ENCODE measurements at places on chromosomes 5 and 9.
A peak's percentile ranks its signal among the peaks of the same experiment; 100 is the strongest.

DNA sequence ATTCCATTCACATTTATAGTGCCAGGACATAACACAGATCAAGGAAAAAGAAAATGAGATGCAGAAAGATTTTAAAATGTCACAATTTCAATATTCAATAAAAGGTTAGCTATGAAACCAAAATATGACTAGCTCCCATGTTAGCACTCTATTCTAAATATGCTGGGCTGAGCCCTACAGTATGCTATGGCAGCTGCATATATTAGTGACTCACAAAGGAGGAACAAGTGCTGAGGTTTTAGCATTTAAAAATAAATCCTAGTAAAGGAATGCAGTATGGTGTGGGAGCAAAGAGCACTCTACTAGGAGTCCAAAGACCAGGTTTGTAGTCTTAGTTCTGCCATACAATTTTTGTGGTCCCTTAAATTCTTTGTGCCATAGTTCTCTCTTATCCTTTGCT lies 118.4 kb downstream of the OXCT1 start:
- H3K36me3 ChIP-seq = peaks cover 28% of the 10 kb centered on the region
- no peaks in the 10 kb centered on the region for H3K4me1 ChIP-seq
- no peak for DNase-seq
- no peak overlapping the region for H3K27ac ChIP-seq
- H3K27me3 ChIP-seq = no peaks in the 10 kb centered on the region
- H3K4me3 ChIP-seq = no peak overlapping the region

GRCh38 chr5:112210430-112211005 lies 208.6 kb downstream of the EPB41L4A start:
- H3K27me3 ChIP-seq = peaks cover 7% of the 10 kb centered on the region
- no peak for DNase-seq
- no peak overlapping the region for H3K27ac ChIP-seq
- no peaks in the 10 kb centered on the region for H3K4me1 ChIP-seq
- no peak overlapping the region for H3K4me3 ChIP-seq
- H3K36me3 ChIP-seq = no peaks in the 10 kb centered on the region

DNA sequence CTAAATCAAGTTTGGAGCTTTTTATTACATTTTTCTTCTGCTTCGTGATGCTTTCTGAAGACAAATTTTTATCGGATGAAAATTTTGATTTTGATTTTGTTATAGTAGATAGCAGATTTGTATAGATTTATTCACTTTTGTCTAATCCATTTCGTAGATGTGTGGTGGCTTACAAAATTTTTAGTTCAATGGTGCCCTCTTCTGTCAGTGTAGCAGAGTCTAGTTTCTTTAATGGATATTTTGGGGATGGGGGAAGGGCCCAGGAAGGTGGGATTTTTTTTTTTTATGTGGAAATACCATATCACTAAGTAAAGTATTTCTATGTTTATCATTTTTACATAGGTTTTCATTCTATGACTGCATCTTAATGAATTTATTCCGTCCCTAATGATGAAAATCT lies 259.9 kb upstream of the TARS1 start:
- H3K27me3 ChIP-seq = no peaks in the 10 kb centered on the region
- H3K4me1 ChIP-seq = peaks cover 2% of the 10 kb centered on the region
- no peak for DNase-seq
- H3K36me3 ChIP-seq = no peaks in the 10 kb centered on the region
- H3K4me3 ChIP-seq = no peak overlapping the region

DNA sequence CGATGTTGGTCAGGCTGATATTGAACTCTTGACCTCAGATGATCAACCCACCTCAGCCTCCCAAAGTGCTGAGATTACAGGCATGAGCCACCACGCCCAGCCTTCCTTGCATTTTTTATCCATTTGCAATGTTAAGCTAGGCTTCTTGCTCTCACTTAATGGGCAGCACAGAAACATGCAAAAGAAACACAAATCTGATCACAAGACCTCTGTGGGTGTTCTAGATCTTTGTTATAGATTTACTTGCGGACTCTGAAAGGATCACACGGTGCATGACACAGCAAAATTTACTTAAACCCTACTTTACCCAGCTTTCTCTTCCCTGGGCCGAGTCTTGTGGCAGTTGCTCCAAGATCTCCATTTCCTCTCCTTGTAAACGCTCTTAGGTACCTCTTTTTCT lies 71.3 kb downstream of the PSAT1 start:
- H3K27ac ChIP-seq = no peak overlapping the region
- H3K27me3 ChIP-seq = peaks cover 7% of the 10 kb centered on the region
- no peaks in the 10 kb centered on the region for H3K36me3 ChIP-seq
- no peak overlapping the region for H3K4me3 ChIP-seq

DNA sequence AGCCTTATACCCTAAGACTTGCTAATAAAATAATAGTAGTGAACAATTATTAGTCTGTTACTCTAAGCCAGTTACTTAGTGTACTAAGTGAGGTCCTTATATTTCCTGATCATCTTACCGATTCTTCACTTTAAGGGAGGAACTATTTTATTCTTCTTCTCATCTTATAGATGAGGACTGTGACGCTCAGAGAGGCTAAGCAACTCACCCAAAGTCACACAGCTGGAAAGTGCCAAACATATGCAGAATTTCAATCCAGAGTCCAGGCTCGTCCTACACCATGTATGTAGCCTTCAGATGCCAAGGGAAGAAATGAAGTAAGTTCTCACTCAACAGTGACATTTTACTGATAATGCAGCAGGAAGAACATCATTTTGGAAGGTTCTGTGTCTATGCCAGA lies 34.4 kb upstream of the ARAP3 start:
- no peaks in the 10 kb centered on the region for H3K4me1 ChIP-seq
- no peaks in the 10 kb centered on the region for H3K36me3 ChIP-seq
- no peak for DNase-seq
- H3K4me3 ChIP-seq = no peak overlapping the region

DNA sequence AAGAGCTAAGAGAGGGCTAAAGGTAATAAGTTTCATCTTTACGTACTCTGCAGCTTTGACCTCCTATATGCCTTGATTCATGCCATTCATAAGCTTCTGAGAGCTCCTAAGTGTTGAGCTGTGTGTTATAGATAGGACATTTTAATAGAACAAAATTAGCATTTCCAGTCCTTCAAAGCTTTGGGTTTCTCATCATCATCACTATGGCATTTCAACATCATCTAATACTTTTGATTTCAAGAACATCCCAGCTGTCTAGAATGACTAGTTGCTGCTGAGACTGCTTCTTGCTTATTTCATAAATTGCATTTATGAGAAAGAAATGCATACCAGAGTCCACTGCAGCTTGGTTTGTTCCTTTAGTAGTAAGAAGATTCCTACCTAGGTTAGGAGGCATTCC lies 201.7 kb downstream of the SGCD start:
- no peak overlapping the region for H3K4me3 ChIP-seq
- H3K4me1 ChIP-seq = no peaks in the 10 kb centered on the region
- no peak overlapping the region for H3K27ac ChIP-seq
- no peaks in the 10 kb centered on the region for H3K36me3 ChIP-seq
- no peaks in the 10 kb centered on the region for H3K27me3 ChIP-seq

GRCh38 chr5:21806943-21807342 lies 1046.2 kb downstream of the CDH12 start:
- H3K4me3 ChIP-seq = no peak overlapping the region
- H3K36me3 ChIP-seq = no peaks in the 10 kb centered on the region
- no peaks in the 10 kb centered on the region for H3K27me3 ChIP-seq
- DNase-seq = no peak
- H3K27ac ChIP-seq = no peak overlapping the region
- H3K4me1 ChIP-seq = no peaks in the 10 kb centered on the region

GRCh38 chr5:133565993-133566392 lies 46.3 kb downstream of the FSTL4 start:
- peaks cover 4% of the 10 kb centered on the region for H3K4me1 ChIP-seq
- peak; percentile 59 for DNase-seq
- H3K36me3 ChIP-seq = no peaks in the 10 kb centered on the region
- H3K27me3 ChIP-seq = peaks cover 27% of the 10 kb centered on the region
- H3K4me3 ChIP-seq = no peak overlapping the region

DNA sequence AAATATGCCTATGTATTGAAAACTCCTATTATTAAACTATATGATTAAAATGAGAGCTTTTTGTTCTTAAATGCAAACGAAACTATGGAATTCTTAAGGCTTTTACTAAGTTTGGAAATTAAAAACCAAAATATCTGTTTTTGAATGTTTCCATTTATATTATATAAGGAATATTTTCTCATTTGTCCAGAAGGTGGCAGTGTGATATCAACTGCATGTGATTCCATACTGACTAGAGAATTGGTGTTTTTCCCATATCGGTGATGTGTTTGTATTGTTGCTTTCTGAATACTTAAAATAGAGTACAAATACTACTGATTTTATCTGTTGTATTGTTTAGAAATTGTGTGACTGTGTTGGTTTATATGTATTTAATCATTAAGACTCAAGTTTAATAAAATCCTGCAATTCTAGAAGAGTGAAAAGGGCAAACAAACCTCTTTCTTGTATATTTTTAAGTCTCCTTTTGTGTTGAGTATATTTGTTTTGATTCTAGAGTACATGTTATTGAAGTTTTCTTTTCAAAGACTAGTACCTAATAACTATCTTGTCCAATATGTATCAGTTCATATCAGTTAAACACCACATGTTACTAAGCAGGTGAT lies 320.8 kb downstream of the CCDC171 start:
- no peak for DNase-seq
- no peak overlapping the region for H3K4me3 ChIP-seq
- no peaks in the 10 kb centered on the region for H3K4me1 ChIP-seq
- H3K27ac ChIP-seq = no peak overlapping the region

- no peak for DNase-seq
- no peaks in the 10 kb centered on the region for H3K27me3 ChIP-seq
- no peaks in the 10 kb centered on the region for H3K36me3 ChIP-seq
- no peak overlapping the region for H3K4me3 ChIP-seq
- H3K27ac ChIP-seq = no peak overlapping the region
Observed at GRCh38 chr9:84174486-84174885, 166.1 kb downstream of the SLC28A3 start.

GRCh38 chr9:130763331-130764171 lies 70.0 kb downstream of the EXOSC2 start:
- H3K4me1 ChIP-seq = peaks cover 46% of the 10 kb centered on the region
- no peak overlapping the region for H3K27ac ChIP-seq
- peaks cover 2% of the 10 kb centered on the region for H3K36me3 ChIP-seq
- no peak overlapping the region for H3K4me3 ChIP-seq
- H3K27me3 ChIP-seq = no peaks in the 10 kb centered on the region

GRCh38 chr5:124869426-124870033 lies 123.1 kb upstream of the ZNF608 start:
- no peak for DNase-seq
- H3K27me3 ChIP-seq = peaks cover 3% of the 10 kb centered on the region
- peaks cover 19% of the 10 kb centered on the region for H3K4me1 ChIP-seq

DNA sequence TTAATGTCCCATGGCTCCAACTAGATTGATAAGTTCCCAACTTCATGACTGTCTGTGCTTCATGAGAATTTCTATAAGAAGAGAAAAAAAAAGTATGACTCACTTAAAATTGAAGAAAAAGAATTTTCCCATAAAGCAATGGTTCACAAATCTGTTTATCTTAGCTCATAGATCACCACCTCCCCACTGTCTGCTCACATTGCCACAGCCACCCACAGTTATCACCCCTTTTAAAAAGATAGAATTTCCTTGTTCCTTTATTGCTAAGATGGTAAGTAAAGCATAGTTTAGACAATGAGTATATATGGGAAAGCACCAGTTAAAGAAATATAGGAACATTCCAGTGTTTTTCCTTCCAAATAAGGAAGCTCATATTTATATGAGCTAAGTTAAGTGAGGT lies 67.1 kb downstream of the ALDH7A1 start:
- no peak overlapping the region for H3K4me3 ChIP-seq
- H3K27me3 ChIP-seq = peaks cover 5% of the 10 kb centered on the region
- H3K4me1 ChIP-seq = no peaks in the 10 kb centered on the region
- no peak overlapping the region for H3K27ac ChIP-seq
- H3K36me3 ChIP-seq = no peaks in the 10 kb centered on the region

DNA sequence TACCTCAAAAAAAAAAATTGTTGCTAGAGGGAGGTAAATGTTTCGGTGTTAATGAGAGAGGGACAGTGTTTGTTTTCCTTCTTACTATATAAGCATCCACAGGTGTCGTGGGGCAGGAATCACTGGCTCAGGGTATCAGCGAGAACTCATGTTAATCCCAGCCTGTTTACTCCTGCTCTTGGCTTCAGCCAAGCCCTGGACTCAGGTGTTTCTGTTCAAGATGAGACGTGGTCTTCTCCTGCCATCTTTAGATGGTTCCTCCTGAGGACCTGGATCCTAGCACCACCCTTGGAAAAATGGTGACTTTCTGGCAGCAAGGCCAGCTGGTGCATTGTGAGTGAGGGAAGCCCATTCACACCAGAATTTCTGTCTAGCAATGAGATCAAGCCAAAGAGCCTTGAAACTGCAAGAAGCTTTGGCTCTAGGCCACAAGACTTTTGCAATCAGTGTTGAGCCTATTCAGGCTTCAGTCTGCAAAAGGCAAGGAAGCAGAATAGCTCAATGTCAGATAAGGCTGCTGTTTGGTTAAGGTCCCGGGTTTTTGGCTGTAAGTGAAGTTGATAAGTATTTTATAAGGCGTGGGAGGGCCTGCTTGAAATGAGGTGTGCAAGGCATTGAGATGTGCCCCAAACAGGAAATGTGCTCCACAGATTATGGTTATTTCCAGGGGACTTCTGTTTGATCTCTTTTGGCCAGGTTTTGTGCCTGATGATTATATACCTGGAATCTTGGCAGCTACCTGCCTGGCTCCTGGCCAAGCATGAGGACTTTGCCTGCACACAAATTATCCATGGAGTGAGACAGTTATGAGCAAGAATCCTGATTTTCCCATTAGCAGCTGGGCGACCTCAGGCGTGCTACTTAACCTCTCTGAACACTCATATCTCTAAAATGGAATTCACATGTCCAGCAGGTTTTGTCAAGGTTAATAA lies 99.8 kb downstream of the TENT4A start:
- no peaks in the 10 kb centered on the region for H3K36me3 ChIP-seq
- H3K27me3 ChIP-seq = peaks cover 4% of the 10 kb centered on the region
- no peak overlapping the region for H3K27ac ChIP-seq

- peaks cover 69% of the 10 kb centered on the region for H3K4me1 ChIP-seq
- H3K27ac ChIP-seq = no peak overlapping the region
- no peaks in the 10 kb centered on the region for H3K27me3 ChIP-seq
- H3K4me3 ChIP-seq = no peak overlapping the region
- no peak for DNase-seq
- H3K36me3 ChIP-seq = no peaks in the 10 kb centered on the region
Observed at GRCh38 chr5:134083517-134083916, 31.0 kb upstream of the TCF7 start.

DNA sequence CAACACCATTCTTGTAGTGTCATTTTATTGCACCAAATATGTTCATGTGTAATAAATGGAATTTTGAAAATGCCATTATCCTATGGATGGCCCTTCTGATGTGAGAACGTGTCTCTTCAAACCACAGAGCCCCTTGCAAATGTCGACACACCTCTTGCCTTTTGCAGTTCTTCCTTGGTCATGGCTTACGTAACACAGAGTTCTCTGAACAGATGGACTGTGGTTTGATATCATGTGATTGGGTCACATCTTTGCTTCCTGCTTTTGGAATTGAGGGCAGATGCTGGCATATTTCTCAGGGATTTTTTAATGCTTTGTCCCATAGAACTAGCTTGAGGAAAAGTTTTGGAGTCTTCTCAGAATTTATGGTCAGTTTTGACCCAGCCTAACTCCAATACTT lies 4.6 kb downstream of the TGFBR1 start:
- H3K27ac ChIP-seq = no peak overlapping the region
- H3K4me1 ChIP-seq = peaks cover 77% of the 10 kb centered on the region
- DNase-seq = no peak
- no peak overlapping the region for H3K4me3 ChIP-seq
- peaks cover 70% of the 10 kb centered on the region for H3K36me3 ChIP-seq
- H3K27me3 ChIP-seq = no peaks in the 10 kb centered on the region

- H3K27ac ChIP-seq = no peak overlapping the region
- H3K4me3 ChIP-seq = no peak overlapping the region
- peaks cover 5% of the 10 kb centered on the region for H3K27me3 ChIP-seq
- H3K36me3 ChIP-seq = no peaks in the 10 kb centered on the region
- H3K4me1 ChIP-seq = peaks cover 22% of the 10 kb centered on the region
Observed at GRCh38 chr5:42944989-42945388, 95.1 kb downstream of the ANXA2R start.

All from activated CD8-positive, alpha-beta T cell treated with anti-CD3 and anti-CD28 coated beads, Interleukin-2, amount 10 ng/mL, durations not matched to agents 7 days and 5 days (primary cell).